Stomach (tissue), 19 donors: ENCODE measurements at places on chromosomes 11 and 22. TPM values are rescaled to one million over a fixed set of nuclear protein-coding genes. Genes with fewer than 3 reads are reported as not detected.

The UBE4A gene
- 68.8 TPM for total RNA-seq

DNA sequence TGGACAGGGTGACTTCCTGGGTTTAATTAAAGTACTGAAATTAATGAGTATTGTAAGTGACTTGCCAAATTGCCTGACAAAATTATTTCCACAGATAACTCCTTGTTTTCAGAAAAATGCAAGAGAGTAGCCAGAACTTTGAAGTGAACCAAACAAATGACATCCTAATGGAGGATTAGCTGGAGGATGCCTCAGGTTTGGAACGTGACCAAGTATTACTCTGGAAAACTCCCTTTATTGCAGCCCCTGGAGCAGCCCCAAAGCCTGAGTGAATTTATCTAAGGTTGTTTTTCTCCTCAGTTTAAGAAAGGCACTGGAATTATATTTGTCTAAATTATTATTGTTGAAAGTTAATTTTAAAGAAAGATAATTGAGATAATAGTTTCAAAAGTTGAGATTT, 343.6 kb upstream of the MTNR1B start:
- H3K4me3 ChIP-seq: no peak overlapping the region
- no peak for DNase-seq
- H3K27me3 ChIP-seq: no peaks in the 10 kb centered on the region

DNA sequence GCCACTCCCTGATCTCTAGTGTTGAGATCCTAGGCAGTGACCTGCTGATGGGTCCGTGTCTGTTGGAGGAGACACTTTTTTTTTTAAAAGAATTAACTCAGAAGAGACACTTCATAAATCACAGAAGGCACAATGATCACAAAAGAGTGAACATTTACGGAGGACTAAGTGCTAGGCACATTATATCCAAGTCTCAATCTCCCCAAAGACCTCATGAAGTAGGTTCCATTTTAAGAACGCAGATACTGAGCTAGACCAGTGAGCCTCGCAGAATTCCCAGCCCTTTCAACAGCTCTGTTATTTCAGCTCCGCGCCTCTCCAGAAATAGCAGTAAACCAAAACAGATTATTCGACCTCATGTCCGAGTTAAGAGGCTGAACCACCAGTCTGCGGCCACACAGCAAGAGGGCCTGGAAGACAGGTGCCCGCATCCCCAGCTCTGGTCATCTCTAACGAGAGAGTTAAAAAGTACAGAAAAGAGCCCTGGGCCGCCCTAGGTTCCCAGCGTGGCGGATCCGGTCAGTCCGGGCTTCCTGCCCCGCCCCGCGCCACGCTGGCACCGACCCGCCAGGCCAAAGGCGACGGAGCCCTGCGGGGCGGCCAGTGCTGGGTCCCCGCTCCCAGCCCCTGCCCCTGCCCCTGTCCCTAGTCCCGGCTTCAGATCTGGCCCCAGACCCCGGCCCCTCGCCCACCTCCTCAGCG, 612 bp downstream of the XBP1 start:
- H3K4me3 ChIP-seq: peak overlapping the region; percentile 79
- DNase-seq: peak; percentile 87
- peaks cover 64% of the 10 kb centered on the region for H3K4me1 ChIP-seq
- peak overlapping the region; percentile 100 for H3K27ac ChIP-seq
- H3K36me3 ChIP-seq: peaks cover 38% of the 10 kb centered on the region
- H3K27me3 ChIP-seq: no peaks in the 10 kb centered on the region

DNA sequence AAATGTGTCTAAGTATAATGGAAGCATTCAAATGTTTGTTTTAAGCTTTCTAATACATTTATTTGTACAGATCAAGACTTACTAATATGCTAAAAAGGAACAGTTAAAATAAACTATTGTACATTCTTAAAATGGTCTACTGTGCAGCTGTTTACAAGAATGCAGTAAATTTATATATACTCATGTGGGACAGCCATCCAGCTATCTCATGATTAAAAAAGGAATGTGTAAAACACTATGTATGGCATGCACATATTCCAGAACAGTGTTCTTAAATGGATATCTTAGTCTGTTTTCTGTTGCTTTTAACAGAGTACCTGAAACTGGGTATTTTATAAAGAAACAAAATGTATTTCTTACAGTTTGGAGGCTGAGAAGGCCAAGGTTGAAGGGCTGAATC, 30.2 kb upstream of the CSTF3 start:
- no peak overlapping the region for H3K27ac ChIP-seq
- peaks cover 17% of the 10 kb centered on the region for H3K4me1 ChIP-seq
- no peak overlapping the region for H3K4me3 ChIP-seq
- DNase-seq: no peak

- H3K4me3 ChIP-seq: no peak overlapping the region
- no peak for DNase-seq
- no peak overlapping the region for H3K27ac ChIP-seq
- H3K4me1 ChIP-seq: no peaks in the 10 kb centered on the region
Measured at GRCh38 chr22:36606114-36606513, 77.1 kb upstream of the EIF3D start.

- no peak overlapping the region for H3K27ac ChIP-seq
- H3K4me1 ChIP-seq: peaks cover 6% of the 10 kb centered on the region
- DNase-seq: no peak
- no peak overlapping the region for H3K4me3 ChIP-seq
- peaks cover 9% of the 10 kb centered on the region for H3K36me3 ChIP-seq
Measured at GRCh38 chr22:24023204-24023789, 12.2 kb downstream of the CABIN1 start.

DNA sequence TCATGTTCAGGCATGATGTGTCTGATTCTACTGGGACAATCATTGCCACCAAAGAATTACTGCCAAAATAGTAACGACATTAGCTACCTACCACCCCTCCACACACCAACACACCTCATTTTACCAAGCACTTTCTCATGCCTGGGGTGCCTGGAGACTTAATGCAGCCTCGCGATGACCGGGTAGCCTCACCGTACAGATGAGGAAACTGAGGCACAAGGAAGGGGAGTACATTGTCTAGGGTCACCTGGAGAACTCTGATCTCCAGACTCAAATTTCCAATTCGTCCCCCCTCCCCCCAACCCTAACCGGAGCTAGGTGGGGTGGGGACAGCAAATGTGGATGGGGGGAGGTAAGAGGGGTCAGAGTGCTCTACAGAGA, 2.7 kb upstream of the RTN4RL2 start:
- no peaks in the 10 kb centered on the region for H3K36me3 ChIP-seq
- no peak for DNase-seq
- H3K27ac ChIP-seq: no peak overlapping the region
- H3K4me1 ChIP-seq: peaks cover 49% of the 10 kb centered on the region

GRCh38 chr11:73215191-73216134, 2.6 kb upstream of the P2RY2 start:
- DNase-seq: no peak
- peaks cover 10% of the 10 kb centered on the region for H3K27me3 ChIP-seq
- H3K4me1 ChIP-seq: peaks cover 9% of the 10 kb centered on the region
- H3K27ac ChIP-seq: no peak overlapping the region
- no peak overlapping the region for H3K4me3 ChIP-seq
- no peaks in the 10 kb centered on the region for H3K36me3 ChIP-seq

GRCh38 chr22:26041931-26042330, 127.3 kb upstream of the SEZ6L start:
- no peaks in the 10 kb centered on the region for H3K36me3 ChIP-seq
- H3K27ac ChIP-seq: no peak overlapping the region
- no peak for DNase-seq
- no peaks in the 10 kb centered on the region for H3K4me1 ChIP-seq
- H3K27me3 ChIP-seq: peaks cover 20% of the 10 kb centered on the region

DNA sequence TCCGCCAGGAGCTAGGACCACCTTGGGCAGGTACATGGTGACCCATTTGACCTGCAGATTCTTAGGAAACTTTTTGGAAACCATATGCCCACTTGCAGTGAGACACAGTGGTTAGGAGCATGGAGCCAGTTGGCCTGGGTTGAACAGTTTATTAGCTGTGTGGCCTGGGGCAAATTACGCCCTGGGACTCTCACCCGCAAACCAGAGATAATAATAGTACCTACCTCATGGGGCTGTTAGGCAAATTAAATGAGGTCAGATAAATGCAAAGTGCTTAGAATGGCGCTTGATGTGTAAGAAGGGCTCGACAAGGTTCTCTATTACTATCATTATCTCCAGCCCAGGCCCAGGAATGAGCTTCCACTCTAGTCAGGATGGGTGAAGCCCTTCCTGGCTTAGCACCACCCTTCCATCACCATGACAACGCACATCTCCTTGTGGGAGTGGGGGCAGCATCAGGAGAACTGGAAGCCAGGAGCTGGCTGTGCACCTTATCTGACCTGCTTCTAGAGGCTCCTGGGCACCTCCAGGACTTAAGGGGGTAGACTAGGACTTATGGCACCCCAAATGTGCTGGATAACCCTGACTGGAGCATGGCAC, 5.1 kb downstream of the SYT12 start:
- no peak overlapping the region for H3K4me3 ChIP-seq
- H3K36me3 ChIP-seq: no peaks in the 10 kb centered on the region
- peaks cover 24% of the 10 kb centered on the region for H3K4me1 ChIP-seq
- peaks cover 44% of the 10 kb centered on the region for H3K27me3 ChIP-seq

GRCh38 chr11:47305734-47306483, 36.0 kb downstream of the MADD start:
- H3K27me3 ChIP-seq: no peaks in the 10 kb centered on the region
- H3K4me3 ChIP-seq: no peak overlapping the region
- H3K36me3 ChIP-seq: peaks cover 100% of the 10 kb centered on the region
- H3K4me1 ChIP-seq: no peaks in the 10 kb centered on the region
- no peak for DNase-seq
- no peak overlapping the region for H3K27ac ChIP-seq

DNA sequence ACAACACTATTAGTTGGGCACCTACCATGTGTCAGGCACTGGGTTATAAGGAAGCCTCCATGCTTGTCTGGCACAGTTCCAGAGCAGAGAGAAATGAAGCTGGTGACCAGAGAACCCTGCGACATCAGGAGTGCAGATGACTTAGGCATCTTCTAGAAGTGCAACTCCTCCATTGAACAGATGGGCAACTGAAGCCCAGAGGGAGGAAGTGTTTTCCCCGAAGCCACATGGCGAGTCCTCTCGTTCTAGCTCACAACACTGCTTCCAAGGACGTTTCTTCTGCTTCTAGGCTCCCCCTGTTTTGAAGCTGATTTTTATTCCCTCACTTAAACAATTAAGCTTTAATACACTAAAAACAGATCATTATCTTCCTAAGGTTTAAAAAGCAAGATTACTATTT, 109.8 kb upstream of the SYT13 start:
- DNase-seq: no peak
- H3K36me3 ChIP-seq: no peaks in the 10 kb centered on the region
- no peaks in the 10 kb centered on the region for H3K4me1 ChIP-seq
- no peak overlapping the region for H3K4me3 ChIP-seq
- H3K27ac ChIP-seq: no peak overlapping the region

The XKR3 gene
- not detected for total RNA-seq

DNA sequence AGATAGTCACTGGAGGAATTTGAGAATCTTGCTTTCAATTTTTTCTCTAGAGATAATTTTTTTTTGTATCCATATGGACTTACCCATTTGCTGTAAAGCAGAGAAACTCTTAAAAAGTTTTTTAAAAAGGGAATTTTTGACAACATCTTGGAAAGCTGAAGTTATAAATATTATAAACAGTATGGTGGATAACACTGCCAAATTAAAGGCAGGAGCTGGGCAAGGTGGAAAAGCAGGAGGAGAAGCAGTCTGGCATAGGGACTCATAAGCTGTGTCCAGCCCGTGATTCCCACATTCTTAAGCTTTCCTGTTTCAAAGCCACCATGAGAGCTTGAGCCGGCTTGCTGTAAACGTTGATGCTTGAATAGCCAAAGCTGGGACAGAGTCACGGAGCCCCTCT, 149.5 kb downstream of the NAV2 start:
- no peaks in the 10 kb centered on the region for H3K36me3 ChIP-seq
- H3K4me3 ChIP-seq: no peak overlapping the region
- DNase-seq: no peak
- H3K4me1 ChIP-seq: peaks cover 6% of the 10 kb centered on the region

DNA sequence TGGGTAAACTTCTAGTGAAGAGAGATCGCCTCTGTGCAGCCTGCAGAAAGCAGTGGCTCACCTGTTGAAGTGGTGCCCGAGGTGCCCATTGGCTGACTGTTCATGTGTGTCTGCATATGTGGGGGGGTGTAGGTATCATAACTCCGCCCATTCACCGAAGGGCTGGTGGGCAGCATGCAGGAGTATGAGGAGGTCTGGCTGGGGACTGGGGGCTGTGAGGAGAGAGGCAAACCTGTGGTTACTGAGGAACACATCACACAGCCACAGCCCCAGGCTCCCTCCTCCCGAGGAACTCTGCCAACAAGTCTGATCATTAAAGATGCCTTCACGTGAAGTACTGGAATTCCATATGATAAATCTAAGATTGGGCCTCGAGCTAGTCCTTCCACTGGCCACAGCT, 20.5 kb downstream of the PAX6 start:
- no peak overlapping the region for H3K27ac ChIP-seq
- no peak for DNase-seq
- no peaks in the 10 kb centered on the region for H3K4me1 ChIP-seq
- H3K4me3 ChIP-seq: no peak overlapping the region

GRCh38 chr11:7673724-7674434, 579 bp upstream of the CYB5R2 start:
- H3K36me3 ChIP-seq: no peaks in the 10 kb centered on the region
- no peaks in the 10 kb centered on the region for H3K27me3 ChIP-seq
- H3K4me3 ChIP-seq: peak overlapping the region; percentile 46
- DNase-seq: peak; percentile 85

The CFAP300 gene
- total RNA-seq: 2.2 TPM

GRCh38 chr11:112844517-112844916, 116.7 kb upstream of the NCAM1 start:
- DNase-seq: no peak
- no peak overlapping the region for H3K27ac ChIP-seq
- H3K4me3 ChIP-seq: no peak overlapping the region
- no peaks in the 10 kb centered on the region for H3K4me1 ChIP-seq

DNA sequence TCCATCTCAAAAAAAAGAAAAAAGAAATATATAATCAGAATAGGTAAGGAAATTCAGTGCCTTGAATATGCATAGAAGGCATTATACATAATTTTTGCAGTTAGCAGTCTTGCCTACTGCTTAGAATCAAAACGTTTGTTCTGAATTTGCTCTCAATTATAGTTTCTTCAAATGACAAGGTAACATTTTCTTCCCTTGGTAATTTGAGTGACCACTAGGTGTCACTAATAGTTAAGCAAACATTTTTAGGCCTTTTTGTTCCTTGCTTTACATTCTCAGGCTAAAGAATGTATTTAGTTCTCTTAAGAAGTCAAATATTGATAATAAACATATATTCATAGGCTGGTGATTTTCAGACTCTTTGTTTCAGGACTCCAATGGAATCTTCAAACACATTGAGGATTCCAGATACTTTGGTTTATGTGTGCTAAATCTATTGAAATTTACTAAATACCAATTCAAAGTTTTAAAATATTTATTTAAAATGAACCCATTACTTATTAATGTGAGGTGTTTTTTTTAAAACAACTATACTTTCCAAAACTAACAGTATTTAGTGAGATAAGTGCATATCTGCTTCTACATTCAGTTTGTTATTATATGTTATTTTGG, 55.0 kb upstream of the DEPDC7 start:
- peaks cover 69% of the 10 kb centered on the region for H3K36me3 ChIP-seq
- no peaks in the 10 kb centered on the region for H3K27me3 ChIP-seq
- peak; percentile 74 for DNase-seq
- no peak overlapping the region for H3K27ac ChIP-seq
